ENCODE measurements at places on chromosomes 5 and 9. TPM values are rescaled to one million over a fixed set of nuclear protein-coding genes. Genes with fewer than 3 reads are reported as not detected.

DNA sequence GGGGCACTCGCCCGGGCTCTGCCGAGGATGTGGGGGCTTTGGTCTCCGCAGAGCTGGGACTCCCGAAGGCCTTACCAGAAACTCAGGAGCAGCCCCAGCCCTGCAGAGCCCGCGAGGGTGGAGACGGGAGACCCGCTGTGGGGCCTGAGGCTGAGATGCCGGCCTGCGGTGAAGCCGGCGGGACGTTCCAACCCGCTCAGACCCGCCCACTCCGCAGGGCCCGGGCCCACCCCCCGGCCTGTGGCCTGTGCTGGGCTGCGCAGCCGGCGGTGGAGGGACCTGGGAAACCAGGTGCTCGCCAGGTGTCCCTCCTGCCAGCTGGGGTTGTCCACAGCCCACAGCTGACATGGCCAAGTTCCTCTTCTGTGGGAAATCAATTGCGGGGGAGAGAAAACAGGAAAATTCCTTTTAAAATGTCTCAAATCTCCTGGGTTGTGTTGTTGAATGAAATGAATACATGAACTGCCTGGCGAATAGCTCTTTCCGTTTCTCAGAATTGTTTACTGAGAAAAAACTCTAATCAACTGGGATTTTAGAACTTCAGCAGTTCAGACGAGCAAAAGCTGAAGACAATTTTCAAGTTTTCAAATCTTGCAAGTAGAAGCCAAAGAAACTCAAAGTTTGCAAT lies 49.0 kb upstream of the IRX4 start:
- H3K36me3 ChIP-seq, result no peaks in the 10 kb centered on the region
- peaks cover 35% of the 10 kb centered on the region for H3K27me3 ChIP-seq
- H3K4me1 ChIP-seq, result no peaks in the 10 kb centered on the region
- DNase-seq, result no peak
- H3K4me3 ChIP-seq, result peak overlapping the region; percentile 66

DNA sequence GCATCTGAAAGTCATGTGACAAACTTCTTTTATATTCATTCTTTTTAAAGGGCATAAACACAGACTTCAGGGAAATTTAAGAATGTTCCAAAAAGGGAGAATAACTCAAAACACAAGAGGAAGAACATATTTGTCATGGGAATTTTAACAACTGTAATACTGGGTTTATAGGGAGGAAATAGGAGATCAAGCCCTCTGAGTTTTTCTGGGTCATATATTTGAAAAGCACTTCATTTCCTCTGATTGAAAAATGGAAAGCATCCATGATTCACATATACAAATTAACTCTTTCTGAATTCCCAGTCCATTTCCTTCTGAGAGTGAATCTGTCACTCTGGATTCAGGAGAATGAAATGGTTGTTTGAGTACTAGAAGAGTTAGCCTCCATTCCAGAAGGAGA lies 26.8 kb downstream of the LURAP1L start:
- H3K27ac ChIP-seq, result peak overlapping the region; percentile 73
- H3K4me1 ChIP-seq, result peaks cover 54% of the 10 kb centered on the region
- DNase-seq, result no peak
- no peaks in the 10 kb centered on the region for H3K27me3 ChIP-seq
- peaks cover 8% of the 10 kb centered on the region for H3K36me3 ChIP-seq

- H3K4me3 ChIP-seq, result no peak overlapping the region
- no peak for DNase-seq
- H3K4me1 ChIP-seq, result no peaks in the 10 kb centered on the region
- H3K27ac ChIP-seq, result no peak overlapping the region
- H3K27me3 ChIP-seq, result no peaks in the 10 kb centered on the region
- peaks cover 19% of the 10 kb centered on the region for H3K36me3 ChIP-seq
Observed at GRCh38 chr5:71658916-71659662, 60.0 kb upstream of the CARTPT start.

- H3K36me3 ChIP-seq, result no peaks in the 10 kb centered on the region
- H3K27me3 ChIP-seq, result no peaks in the 10 kb centered on the region
- no peak overlapping the region for H3K4me3 ChIP-seq
- no peak for DNase-seq
- H3K27ac ChIP-seq, result no peak overlapping the region
Observed at GRCh38 chr9:27755846-27756245, 182.6 kb upstream of the C9orf72 start.

DNA sequence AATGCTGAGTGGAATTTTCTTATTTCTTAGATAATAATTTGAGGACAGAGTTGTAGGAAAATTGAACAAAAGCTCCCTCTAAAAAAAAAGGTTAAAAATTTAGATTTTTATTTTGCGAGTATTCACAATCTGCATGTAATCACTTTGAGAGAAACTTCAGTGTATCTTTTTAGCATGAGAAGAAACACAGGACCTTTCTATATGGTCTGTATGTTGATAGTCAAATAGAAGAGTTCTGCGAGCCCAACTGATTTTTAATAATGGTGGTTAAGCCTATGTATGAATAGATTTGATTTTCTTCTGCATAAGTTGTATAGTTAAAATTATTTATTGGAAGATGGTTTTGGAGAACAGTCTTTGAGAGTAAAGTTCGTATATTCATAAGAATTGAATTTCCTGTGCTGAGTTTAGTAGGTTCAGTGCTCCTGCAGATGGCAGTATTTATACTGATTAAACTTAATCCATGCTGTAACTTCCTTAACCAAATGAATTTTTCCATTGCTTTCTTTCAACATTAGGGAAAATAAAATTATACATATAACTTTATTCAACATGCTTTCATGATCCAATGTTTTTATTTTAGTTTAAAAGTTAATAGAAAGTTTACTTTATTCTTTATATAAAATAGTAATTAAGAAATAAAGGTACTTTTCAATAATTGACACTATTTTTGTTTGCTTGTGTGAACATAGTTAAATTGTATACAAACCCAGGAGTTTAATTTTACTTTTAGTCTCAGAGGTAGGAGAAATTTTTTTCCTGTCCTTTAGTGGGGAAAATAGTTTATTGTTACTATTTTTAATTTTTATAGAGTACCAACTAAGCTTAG lies 19.6 kb downstream of the TCERG1 start:
- H3K27me3 ChIP-seq, result no peaks in the 10 kb centered on the region
- no peak overlapping the region for H3K4me3 ChIP-seq
- peak overlapping the region; percentile 55 for H3K27ac ChIP-seq
- H3K36me3 ChIP-seq, result peaks cover 20% of the 10 kb centered on the region
- DNase-seq, result no peak
- peaks cover 12% of the 10 kb centered on the region for H3K4me1 ChIP-seq

- peaks cover under 1% of the 10 kb centered on the region for H3K36me3 ChIP-seq
- DNase-seq, result no peak
- H3K4me1 ChIP-seq, result peaks cover 40% of the 10 kb centered on the region
- H3K27me3 ChIP-seq, result no peaks in the 10 kb centered on the region
- H3K27ac ChIP-seq, result peak overlapping the region; percentile 97
- no peak overlapping the region for H3K4me3 ChIP-seq
Observed at GRCh38 chr5:149320791-149321330, 24.4 kb upstream of the GRPEL2 start.

DNA sequence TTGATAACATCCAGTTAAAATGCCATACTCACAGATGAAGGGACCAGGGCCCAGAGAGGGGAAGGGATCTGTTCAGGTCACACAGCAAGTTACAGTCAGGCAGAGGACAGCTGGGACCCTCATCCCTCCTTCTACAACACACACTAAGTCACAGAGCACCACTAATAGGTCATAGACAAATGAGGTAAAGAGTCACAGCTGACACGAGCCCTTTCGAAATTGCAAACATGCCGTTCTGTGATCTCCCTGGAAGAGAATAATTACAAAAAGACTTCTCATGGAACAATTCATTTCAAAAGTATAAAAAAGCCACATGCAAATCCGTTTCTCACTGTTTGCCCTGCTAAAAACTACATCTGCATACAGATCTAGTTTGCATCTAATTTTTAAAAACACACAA lies 15.5 kb downstream of the IGFBPL1 start:
- peak; percentile 10 for DNase-seq
- no peak overlapping the region for H3K4me3 ChIP-seq
- no peak overlapping the region for H3K27ac ChIP-seq

RNF224 gene
- not detected for total RNA-seq

Measured in chondrocyte (in vitro differentiated cells).